ENCODE measurements at places on chromosomes 3 and 15.

DNA sequence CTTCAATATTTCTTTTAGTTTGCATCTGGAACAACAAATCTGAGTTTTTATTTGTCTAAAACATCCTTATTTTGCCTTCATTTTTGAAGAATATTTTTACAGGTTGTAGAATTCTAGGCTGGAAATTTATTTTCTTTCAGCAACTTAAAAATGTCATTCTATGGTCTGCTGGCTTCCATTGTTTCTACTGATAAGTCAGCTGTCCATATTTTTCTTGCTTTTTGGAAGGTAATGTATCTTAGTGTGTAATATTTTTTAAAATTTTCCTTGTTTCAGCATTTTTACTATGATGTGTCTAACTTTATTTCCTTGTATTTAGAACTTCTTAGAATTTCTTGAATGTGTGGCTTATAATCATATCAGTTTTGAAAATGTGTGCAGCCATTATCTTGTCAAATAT is 37.0 kb downstream of the SEMA6D start:
- no peak for DNase-seq

DNA sequence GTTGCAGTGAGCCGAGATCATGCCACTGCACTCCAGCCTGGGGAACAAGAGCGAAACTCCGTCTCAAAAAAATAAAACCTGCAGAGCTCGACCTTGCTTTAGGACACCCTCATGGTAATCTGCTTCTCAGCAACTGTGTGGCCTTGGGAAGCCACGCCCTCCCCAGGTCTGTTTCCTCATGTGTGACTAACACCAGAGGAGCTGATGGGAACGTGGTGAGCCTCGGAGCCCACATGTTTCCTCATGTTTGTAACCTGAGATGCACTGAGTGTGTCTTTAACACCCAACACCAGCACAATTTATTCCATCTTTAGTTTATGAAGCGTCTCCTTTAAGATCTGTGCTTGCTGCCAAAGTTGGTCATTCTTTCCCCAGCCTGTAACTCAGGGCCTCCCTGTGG is 142.8 kb downstream of the OCA2 start:
- no peak for DNase-seq

DNA sequence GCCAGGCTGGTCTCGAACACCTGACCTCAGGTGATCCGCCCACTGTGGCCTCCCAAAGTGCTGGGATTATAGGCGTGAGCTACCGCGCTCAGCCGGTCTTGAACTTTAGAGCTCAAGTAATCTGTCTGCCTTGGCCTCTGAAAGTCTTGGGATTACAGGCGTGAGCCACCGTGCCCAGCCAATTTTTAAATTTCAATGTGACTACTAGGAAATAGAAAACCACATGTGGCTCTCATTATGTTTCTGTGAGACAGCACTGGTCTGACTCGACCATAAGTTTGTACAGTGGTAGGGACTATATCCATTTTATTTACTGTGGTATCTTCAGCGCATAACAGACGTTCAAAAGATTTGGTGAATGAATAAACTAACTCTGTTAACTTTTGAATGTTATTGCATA is 9.1 kb downstream of the ZFAND6 start:
- DNase-seq = no peak

GRCh38 chr3:67288466-67289106 is 290.5 kb downstream of the KBTBD8 start:
- no peak for DNase-seq

DNA sequence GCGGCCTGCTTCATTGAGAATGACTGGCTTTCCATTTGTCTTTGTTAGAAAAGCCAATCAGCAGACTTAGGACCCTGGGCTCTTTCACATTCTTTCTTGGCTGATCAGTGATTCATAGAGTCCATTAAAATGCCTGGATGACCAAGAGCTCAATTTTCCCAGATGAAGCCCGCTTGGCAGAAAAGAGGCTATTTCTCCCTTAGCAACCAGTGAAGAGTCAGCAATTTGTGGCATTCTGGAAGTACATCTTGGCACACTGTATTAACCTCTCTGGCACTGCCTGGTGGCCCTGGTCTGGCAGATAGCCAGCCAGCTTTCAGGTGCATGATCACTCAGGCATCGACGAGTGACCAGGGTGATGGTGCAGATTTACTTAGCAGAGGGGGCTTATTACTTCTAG is 145.7 kb upstream of the PLAAT1 start:
- no peak for DNase-seq

- DNase-seq = no peak
Observed at GRCh38 chr3:171149526-171150116, 123.1 kb upstream of the SLC2A2 start.

GRCh38 chr3:68287101-68287500 is 632.7 kb upstream of the SUCLG2 start:
- DNase-seq = no peak

DNA sequence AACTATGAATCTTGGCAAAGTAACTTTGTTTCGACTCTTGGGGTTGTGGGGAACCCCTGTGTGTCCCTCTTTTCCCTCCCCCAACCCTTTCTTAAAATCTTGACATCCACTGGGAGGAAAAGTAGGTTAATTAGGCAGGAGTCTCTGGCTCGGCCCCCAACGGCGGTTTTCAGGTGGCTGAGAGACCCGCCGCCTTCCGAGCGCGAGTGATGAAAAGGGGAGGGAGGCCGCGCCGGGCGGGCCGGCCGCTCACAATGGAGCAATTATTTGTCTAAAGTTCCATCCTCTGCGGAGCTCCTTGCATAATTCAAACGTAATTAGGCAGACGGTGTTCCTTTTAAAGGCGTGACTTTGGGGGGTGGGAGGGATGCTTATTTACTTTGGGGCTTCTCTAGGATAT is 51.7 kb downstream of the ZIC4 start:
- no peak for DNase-seq
